Hematopoietic multipotent progenitor cell treated with erythropoietin and hydrocortisone succinate and interleukin-3 and kit ligand, for 8 days (in vitro differentiated cells): ENCODE measurements at places on chromosomes 5 and 9.

DNA sequence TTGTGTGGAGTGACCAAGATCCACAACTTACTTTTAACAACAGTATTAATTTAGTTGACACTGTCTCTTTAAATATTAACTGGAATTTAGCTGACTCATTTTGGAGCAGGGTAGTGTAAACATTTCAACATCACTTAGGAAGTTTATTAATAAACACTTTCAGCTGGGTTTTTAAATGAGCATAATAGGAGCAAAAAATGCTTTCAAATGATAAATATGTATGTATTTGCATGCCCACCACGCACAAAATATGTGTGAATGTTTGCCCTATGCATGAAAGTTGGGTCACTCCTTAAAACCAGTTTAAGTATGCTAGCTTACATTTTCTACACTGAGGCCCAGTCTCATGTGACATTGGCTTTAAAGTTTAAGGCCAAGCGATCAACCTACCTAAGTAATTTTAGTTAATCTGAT, 2.9 kb downstream of the ZFAND5 start:
- no peak for DNase-seq

DNA sequence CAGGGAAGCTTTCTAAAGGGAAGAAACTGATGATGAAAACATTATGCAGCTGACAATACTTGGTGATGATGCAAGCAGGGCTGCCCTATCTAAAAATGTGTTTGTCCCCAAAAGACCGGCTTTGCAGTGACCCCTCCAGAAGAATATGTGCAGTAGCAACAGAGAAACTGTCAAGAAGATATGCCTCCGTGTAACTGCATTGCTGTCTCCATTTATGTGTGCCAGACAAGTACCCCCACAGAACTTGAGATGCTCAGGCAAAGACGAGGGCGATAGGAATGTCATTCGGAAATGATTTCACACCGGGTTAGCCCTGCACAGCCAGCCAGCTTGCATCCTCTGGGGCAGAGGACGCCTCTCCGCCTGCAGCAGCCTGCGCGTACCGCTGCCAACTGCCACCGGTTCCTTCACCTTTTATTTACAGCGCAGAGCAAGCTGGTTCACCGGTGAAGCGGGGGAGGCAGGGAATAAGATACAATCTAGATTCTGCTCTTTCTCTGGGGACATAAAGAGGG, 2.0 kb downstream of the GABBR2 start:
- DNase-seq: no peak

DNA sequence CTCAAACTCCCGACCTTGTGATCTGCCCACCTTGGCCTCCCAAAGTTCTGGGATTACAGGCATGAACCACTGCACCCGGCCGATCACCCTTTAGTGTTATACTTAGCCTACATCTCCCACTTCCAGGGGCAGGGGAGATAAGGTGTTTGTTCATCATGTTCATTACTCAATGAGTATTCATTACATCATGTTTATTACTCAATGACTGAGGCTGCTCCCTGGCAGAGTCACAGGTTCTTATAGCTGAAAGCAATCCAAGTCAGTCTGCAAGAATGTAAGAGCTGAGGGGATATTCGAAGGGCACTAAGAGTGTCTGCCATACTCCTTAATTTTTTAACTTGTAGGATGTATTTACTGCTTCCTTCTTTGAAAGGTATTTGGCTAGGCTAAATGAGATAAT, 214.2 kb downstream of the SPATA31D1 start:
- no peak for DNase-seq

DNA sequence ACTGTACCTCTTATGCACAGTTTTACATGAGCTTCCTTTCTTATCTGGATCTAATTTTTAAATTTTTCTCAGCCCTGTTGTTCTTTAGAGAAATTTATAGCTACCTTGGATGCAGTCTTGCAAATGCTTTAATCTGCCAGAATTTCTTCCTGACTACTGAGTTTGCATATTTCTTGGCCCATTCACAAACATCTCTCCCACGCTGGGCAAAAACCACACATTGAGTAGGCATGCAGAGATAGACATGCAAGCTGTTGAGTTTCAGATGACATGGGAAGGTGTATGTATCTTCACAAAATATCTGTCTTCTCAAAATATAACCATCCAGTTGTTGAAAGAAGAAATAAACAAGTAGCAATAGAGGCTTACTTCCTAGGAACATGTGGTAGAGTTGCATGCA, 101.2 kb downstream of the PARP8 start:
- DNase-seq: no peak

DNA sequence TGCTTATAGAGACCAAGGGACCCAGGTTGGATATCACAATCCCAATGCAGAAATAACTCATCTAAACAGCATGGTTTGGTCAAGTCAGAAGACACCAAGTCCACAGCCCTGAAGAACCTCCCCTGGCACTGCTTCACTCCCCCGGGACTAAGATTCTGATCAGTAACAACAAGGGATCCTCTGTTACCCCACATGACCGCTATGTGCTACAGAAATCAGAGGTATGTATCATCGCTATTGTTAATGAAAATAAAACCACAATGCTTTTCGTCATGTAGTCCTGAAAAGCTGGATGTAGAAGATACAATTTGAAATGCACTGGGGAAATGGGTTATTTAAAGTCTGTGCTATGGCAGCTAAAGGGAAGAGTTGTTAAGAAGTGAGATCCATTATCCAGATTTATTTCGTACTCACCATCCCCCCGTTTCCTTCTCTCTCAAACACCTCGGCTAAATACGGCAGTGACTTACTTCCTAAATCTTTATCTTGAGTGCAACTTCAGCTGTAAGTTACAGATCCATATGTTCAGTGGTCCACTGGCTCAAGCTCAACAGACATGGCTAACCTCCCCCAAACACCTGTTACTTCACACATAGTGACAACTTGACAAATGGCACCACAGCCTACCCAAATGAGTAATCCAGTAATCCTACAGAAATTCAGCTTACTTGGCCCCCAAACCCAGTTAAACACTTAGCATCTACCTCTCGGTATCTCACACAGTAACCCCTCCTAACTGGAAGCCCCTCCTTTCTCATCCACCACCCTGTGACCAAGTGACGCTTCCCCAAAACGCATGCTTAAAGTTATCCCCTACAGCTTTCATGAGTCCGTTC, 129.2 kb downstream of the MYO10 start:
- DNase-seq: no peak

- no peak for DNase-seq
Measured at GRCh38 chr5:164191240-164191639, 685.8 kb downstream of the MAT2B start.

DNA sequence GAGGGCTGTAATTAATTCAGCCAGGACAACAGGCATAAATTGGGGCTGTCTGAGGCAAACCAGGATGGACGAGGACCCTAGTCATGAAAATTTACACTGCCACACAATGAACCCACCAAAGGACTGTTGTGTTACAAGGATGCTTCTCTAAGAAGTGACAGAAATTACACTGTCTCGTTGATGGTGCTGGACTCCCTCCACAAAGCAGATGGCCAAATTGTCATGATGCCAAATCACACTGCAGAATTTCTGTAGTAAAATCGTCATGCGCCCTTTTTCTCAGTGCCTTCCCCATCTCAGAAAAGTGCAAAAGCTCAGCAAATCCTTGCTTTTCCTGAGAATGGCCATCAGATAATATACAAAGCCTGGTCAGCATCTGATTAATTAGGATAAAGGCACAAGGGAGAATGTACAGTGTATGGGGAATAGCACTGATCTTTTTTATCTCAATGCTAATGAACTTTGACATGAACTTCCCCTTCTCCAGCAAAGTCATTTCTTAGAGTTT, 545.8 kb downstream of the CSNK1G3 start:
- no peak for DNase-seq

- DNase-seq: no peak
Measured at GRCh38 chr9:2815661-2816060, 28.2 kb downstream of the PUM3 start.

DNA sequence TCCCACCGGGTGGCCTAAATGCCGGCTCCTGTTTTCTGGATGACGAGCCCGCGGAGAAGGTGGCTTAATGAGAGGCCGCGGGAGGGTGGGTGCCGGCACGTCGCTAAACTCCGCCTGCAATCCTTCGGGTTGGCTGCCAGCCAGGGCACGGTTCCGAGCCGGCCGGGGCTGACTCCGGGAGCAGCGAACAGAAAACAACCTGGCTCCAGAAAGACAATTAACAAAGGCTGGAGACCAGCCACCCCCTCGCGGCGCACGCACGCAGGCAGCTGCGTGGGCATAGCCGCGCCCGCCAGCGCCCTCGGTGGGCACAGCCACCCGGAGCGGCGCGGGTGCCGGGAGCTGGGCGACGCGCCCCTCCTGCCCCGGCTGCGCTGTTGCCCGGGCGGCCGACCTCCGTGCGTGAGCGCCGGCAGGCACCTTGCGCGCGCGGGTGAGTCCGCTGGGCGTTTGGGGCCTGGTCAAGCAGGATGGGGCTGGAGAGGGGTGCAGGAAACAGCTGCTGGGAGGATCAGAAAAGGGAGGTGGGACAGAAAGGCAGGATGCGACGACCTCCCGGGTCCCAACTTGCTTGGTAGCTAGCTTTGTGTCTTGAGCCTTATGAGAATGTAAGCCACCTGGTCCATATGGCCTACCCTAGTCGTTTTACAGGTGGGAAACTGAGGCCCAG, at the start of gene ARHGEF37:
Gene ARHGEF37 (plus strand): TSS at position 307 of the 670 bp plus-strand sequence. CDS start 16,272 bp downstream, outside the sequence.
- peak; percentile 78 for DNase-seq

DNA sequence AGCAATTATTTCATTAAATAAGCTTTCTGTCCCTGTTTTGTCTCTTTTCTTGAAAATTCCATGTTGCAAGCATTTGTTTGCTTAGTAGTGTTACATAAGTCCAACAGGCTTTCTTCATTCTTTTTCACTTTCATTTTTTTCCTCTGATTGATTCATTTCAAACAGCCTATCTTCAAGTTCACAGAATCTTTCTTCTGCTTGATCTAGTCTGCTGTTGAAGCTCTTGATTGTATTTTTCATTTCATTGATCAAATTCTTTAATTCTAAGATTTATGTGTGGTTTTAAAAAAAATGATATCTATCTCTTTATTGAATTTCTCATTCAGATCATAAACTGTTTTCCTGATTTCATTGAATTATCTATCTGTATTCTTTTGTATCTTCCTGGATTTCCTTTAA, 20.4 kb upstream of the NFIL3 start:
- DNase-seq: no peak

GRCh38 chr5:16916262-16916878, 19.7 kb downstream of the MYO10 start:
- DNase-seq: peak; percentile 45

DNA sequence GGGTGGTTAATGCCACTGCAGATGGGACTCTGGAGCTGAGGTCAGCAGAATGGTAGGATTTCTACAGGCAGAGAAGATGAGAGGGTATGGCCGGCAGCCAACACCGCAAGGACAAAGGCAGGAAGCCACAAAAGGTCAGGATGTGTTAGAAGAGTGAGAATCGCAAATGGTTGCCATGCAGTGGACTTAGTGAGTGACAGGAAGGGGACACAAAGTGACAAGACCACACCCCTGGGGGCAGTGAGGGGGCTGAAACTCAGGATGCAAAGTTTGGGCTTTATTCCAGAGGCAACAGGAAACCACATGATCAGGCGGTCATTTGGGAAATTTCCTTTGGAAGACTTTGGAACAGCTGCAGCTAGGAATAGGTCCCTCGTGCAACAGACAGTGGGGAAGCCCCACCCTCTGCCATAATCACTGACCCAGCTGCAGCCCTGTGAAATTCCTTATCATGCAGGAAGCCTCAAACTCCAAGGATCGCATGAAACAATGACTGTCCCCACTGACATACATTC, 14.2 kb upstream of the CCDC180 start:
- DNase-seq: no peak

- DNase-seq: no peak
Measured at GRCh38 chr5:149056616-149057165, 6.2 kb downstream of the SH3TC2 start.

DNA sequence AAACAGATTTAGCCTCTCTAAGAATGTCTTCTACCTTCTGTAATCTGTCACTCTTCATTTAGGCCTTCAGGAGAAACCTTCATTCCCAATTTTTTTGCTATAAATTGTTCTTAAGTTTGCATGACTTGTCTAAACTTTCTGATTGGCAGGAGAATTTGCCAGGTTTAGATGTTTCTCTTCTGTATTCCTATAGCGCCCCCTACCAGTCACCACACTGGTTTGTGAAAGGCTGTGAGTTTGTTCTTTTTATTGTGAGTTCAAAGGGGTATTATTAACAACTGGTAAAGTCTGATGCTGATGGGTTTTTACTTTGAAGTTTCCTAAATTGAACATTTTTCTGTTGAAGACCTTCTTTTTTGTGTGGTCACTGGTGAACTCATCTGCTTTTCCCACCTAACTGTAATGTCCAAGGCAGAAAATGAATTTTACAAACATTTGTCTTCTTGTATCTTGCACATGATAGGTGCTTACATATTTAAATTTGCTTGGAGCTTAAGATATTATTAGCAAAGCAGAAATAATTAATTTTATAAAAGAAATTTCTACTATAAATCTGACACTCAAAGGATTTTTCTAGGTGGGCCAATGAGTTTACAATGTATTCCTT, 18.4 kb upstream of the F2RL2 start:
- DNase-seq: peak; percentile 83

GRCh38 chr5:127950707-127951391, 132.7 kb upstream of the SLC12A2 start:
- no peak for DNase-seq

DNA sequence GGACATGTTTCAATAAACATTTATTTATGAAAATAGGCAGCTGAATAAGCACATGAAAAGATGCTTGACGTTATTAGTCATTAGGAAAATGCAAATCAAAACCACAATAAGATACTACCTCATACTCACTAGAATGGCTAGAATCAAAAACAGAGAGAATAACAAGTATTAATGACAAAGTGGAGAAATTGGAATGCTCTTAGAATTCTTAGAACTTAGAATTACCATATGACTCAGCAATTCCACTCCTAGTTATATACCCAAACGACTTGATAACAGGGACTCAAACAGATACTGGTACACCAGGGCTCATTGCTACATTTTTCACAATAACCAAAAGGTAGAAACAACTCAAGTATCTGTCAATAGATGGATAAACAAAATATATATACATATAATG, 15.1 kb upstream of the TRIM36 start:
- peak; percentile 34 for DNase-seq

- DNase-seq: no peak
Measured at GRCh38 chr9:117858561-117858960, 154.4 kb downstream of the TLR4 start.

GRCh38 chr9:33265211-33265865, 489 bp downstream of the CHMP5 start:
- no peak for DNase-seq

GRCh38 chr5:54909911-54910870, 75.2 kb downstream of the ESM1 start:
- DNase-seq: no peak
